ENCODE measurements at places on chromosomes 3 and 15. TPM values are rescaled to one million over a fixed set of nuclear protein-coding genes. Genes with fewer than 3 reads are reported as not detected.

COL6A6 gene
- not detected for total RNA-seq

- DNase-seq = no peak
- peaks cover 26% of the 10 kb centered on the region for H3K4me1 ChIP-seq
- peaks cover 3% of the 10 kb centered on the region for H3K27me3 ChIP-seq
- no peak overlapping the region for H3K4me3 ChIP-seq
Measured at GRCh38 chr15:56778761-56779160, 45.5 kb upstream of the ZNF280D start.

DNA sequence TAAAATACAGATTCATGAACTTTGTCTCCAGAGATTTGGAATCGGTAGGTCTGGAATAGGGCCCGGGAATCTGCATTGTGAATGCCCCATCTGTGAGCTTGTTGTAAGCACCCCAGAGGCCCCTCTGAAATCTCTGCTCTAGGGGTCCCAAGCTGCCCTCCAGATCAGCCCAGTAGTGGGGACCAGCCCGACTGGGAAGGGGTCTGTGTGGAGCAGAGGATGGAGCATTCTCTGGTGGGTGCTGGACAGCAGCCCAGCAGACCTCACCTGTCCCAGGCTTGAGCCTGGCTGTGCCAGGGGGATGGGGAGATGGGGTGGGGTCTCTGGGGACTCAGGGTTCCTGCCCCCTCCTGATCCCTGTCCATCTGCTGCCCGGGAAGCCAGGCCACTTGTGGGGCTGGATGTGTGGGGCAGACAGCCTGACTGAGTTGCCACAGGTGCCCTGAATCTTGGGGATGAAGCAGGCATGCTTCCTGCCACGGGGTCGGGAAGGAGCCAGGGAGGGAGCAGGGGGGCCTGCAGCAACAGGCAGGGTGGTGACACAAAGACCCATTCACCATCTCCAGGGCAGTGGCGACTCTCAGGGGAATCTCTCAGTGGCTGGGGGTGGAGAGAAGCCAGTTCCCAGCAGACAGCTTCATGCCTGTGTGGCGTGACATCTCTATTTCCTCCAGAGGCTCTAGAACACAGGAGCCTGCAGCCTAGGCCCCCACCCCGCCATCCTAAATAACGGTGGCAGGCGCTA lies 99.3 kb downstream of the WNT7A start:
- no peak overlapping the region for H3K27ac ChIP-seq
- peaks cover 3% of the 10 kb centered on the region for H3K27me3 ChIP-seq
- H3K4me1 ChIP-seq = no peaks in the 10 kb centered on the region
- no peaks in the 10 kb centered on the region for H3K36me3 ChIP-seq

GRCh38 chr15:56893364-56893678 lies 25.1 kb upstream of the TCF12 start:
- H3K4me1 ChIP-seq = peaks cover 7% of the 10 kb centered on the region
- H3K36me3 ChIP-seq = peaks cover 2% of the 10 kb centered on the region
- no peak for DNase-seq
- no peaks in the 10 kb centered on the region for H3K27me3 ChIP-seq

- no peaks in the 10 kb centered on the region for H3K27me3 ChIP-seq
- H3K27ac ChIP-seq = peak overlapping the region; percentile 78
- peaks cover 75% of the 10 kb centered on the region for H3K4me1 ChIP-seq
- H3K36me3 ChIP-seq = peaks cover 65% of the 10 kb centered on the region
- H3K4me3 ChIP-seq = no peak overlapping the region
Measured at GRCh38 chr15:92921215-92922131, 21.3 kb downstream of the CHD2 start.

DNA sequence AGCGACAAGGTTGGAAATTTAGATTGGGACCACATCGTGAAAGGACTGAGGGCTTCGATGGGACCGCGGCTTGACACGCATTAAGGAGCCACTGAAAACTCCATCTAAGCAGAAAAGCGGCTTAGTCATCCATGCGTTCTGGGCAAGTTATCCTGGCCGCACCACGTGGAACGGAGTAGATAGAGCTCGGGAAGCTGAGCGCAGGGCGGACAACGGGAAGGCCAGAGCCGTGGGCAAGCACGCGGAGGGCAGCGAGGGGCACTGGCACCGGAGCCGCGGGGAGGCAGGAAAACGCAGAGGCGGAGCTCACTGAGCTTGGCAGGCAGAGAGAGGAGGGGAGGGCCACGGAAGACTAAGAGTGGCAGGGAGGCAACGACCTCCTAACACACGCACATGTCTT lies 61.3 kb upstream of the VGLL4 start:
- H3K27ac ChIP-seq = no peak overlapping the region
- no peak overlapping the region for H3K4me3 ChIP-seq
- no peak for DNase-seq
- peaks cover 3% of the 10 kb centered on the region for H3K36me3 ChIP-seq
- no peaks in the 10 kb centered on the region for H3K27me3 ChIP-seq

DNA sequence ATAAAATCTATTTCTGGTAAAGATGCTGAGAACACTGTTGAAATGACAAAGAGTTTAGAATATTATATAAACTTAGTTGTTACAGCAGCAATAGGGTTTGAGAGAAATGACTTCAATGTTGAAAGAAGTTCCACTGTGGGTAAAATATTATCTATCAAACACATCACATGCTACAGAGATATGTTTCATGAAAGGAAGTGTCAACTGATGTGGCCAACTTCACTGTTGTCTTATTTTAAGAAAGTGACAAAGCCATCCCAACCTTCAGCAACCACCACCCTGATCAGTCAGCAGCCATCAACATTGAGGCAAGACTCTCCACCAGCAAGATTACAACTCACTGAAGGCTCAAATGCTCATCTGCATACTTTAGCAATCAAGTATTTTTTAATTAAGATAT lies 20.2 kb downstream of the TMEM39A start:
- H3K4me3 ChIP-seq = no peak overlapping the region
- H3K27me3 ChIP-seq = no peaks in the 10 kb centered on the region
- peaks cover 60% of the 10 kb centered on the region for H3K36me3 ChIP-seq
- peaks cover 7% of the 10 kb centered on the region for H3K4me1 ChIP-seq

BBS4 gene
- 13.1 TPM for total RNA-seq

IL12A gene
- not detected for total RNA-seq

- H3K36me3 ChIP-seq = no peaks in the 10 kb centered on the region
- no peak overlapping the region for H3K27ac ChIP-seq
- DNase-seq = no peak
- H3K4me1 ChIP-seq = no peaks in the 10 kb centered on the region
- peaks cover 4% of the 10 kb centered on the region for H3K27me3 ChIP-seq
Measured at GRCh38 chr15:101795455-101795854, 7.9 kb upstream of the OR4F6 start.

POPDC2 gene
- 2.9 TPM for total RNA-seq

ATP2B2 gene
- total RNA-seq = not detected

GRCh38 chr15:75508840-75509532 lies 57.5 kb upstream of the SIN3A start:
- no peak overlapping the region for H3K27ac ChIP-seq
- H3K36me3 ChIP-seq = peaks cover 18% of the 10 kb centered on the region
- DNase-seq = peak; percentile 53
- no peak overlapping the region for H3K4me3 ChIP-seq
- H3K4me1 ChIP-seq = peaks cover 3% of the 10 kb centered on the region

DNA sequence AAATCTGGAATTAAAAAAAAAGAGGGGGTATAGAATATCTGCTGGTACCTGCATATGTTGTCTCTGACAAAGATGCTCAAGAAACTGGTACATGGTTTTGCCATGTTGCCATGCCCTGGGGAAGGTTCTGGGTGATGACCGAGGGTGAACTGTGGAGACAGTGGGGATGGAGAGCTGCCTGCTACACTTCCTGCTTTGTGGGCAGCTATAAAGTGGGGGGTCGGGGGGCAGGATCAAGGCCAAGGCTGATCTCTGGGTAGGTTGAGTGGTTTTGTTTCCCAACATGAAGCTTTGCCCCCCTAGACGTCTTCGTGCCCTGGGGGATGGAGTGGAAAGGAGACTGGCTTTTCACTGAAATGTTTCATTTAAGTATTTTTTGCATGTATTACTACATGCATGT lies 74.6 kb downstream of the IQSEC1 start:
- no peak overlapping the region for H3K27ac ChIP-seq
- no peaks in the 10 kb centered on the region for H3K27me3 ChIP-seq
- no peak overlapping the region for H3K4me3 ChIP-seq
- no peak for DNase-seq
- H3K4me1 ChIP-seq = peaks cover 46% of the 10 kb centered on the region

- H3K36me3 ChIP-seq = no peaks in the 10 kb centered on the region
- DNase-seq = no peak
- no peaks in the 10 kb centered on the region for H3K27me3 ChIP-seq
Measured at GRCh38 chr3:102180280-102180931, 254.4 kb upstream of the ZPLD1 start.

GRCh38 chr15:75195766-75196241 lies 5.9 kb upstream of the C15orf39 start:
- H3K27ac ChIP-seq = no peak overlapping the region
- H3K36me3 ChIP-seq = no peaks in the 10 kb centered on the region
- peaks cover 6% of the 10 kb centered on the region for H3K27me3 ChIP-seq
- no peak for DNase-seq

DNA sequence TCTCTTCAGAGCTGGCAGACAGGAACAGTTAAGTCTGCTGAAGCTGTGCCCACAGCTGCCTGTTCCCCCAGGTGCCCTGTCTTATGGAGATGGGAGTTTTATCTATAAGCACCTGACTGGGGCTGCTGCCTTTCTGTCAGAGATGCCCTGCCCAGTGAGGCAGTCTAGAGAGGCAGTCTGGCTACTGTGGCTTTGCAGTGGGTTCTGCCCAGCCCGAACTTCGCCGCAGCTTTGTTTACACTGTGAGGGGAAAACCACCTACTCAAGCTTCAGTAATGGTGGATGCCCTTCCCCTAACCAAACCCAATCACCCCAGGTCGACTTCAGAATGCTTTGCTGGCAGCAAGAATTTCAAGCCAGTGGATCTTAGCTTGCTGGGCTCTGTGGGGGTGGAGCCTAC lies 91.2 kb downstream of the SLC25A26 start:
- H3K36me3 ChIP-seq = peaks cover 25% of the 10 kb centered on the region
- no peak overlapping the region for H3K27ac ChIP-seq
- H3K27me3 ChIP-seq = no peaks in the 10 kb centered on the region
- no peak overlapping the region for H3K4me3 ChIP-seq
- no peak for DNase-seq

- H3K4me3 ChIP-seq = no peak overlapping the region
- DNase-seq = no peak
- H3K27ac ChIP-seq = peak overlapping the region; percentile 67
Measured at GRCh38 chr3:196889844-196890708, 22.4 kb downstream of the SENP5 start.

ISLR2 gene
- total RNA-seq = not detected

All from activated CD4-positive, alpha-beta T cell treated with anti-CD3 and anti-CD28 coated beads, Interleukin-2, amount 10 ng/mL, durations not matched to agents 7 days and 5 days (primary cell).